T-cell (primary cell): ENCODE measurements at places on chromosomes 13 and 19.

DNA sequence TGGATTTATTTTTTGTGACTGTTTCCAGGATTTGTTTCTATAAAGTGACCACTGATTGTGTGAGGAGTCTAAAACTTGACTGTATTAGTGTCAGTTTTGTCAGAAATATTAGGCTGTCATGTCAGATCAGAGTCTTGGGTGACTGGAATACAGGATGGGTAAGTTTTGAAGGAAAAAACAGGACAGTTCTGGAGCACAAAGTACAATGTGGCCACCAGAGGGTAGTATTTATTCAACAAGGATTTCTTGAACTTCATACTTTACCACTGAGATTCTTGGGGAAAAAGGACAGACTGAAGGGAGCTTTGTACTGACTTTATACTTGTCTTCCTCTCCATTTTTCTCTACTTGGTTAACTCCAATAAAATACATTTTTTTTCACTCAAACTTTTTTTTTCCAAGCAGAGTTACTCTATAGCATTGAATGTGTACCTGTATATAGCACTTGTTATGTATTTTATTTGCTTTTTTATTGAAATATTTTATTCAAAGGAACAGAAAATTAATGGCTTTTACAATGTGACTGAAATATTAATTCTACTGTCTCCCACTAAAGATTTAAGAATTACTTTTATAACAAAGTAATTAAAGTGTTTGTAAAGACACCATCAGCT is 51.1 kb downstream of the LMO7 start:
- DNase-seq, result no peak

- no peak for DNase-seq
Measured at GRCh38 chr19:37886571-37886970, 19.8 kb downstream of the WDR87 start.

DNA sequence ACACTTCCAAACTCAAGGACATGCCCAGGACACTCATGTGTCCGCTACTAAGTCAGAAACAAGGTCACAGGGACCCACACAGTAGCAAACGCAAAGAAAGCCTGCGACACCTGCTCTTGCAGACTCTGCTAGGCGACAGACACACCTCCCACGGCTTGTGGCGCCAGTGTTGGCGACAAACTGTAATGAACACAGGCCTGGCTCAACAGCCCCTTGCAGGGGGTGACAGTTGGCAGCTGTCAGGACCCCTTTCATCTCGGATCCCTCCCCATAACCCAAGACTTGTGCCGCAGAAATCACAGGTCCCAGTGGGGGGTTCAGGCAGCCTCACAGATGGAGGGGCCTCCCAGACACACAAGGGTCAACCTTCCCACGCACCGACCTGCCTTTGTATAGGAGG is 364 bp downstream of the CKM start:
- no peak for DNase-seq

- DNase-seq, result no peak
Measured at GRCh38 chr13:37709318-37709717, 110.8 kb upstream of the POSTN start.

GRCh38 chr19:15248106-15248505 is 15.9 kb upstream of the EPHX3 start:
- DNase-seq, result no peak

- DNase-seq, result peak; percentile 84
Measured at GRCh38 chr19:10269333-10270179, 1.4 kb upstream of the ICAM1 start.

GRCh38 chr13:35723053-35723461 is 246.6 kb upstream of the MAB21L1 start:
- no peak for DNase-seq
